ENCODE measurements at places on chromosomes 4 and X. TPM values are rescaled to one million over a fixed set of nuclear protein-coding genes. Genes with fewer than 3 reads are reported as not detected.

The PLP1 gene
- not detected for total RNA-seq

DNA sequence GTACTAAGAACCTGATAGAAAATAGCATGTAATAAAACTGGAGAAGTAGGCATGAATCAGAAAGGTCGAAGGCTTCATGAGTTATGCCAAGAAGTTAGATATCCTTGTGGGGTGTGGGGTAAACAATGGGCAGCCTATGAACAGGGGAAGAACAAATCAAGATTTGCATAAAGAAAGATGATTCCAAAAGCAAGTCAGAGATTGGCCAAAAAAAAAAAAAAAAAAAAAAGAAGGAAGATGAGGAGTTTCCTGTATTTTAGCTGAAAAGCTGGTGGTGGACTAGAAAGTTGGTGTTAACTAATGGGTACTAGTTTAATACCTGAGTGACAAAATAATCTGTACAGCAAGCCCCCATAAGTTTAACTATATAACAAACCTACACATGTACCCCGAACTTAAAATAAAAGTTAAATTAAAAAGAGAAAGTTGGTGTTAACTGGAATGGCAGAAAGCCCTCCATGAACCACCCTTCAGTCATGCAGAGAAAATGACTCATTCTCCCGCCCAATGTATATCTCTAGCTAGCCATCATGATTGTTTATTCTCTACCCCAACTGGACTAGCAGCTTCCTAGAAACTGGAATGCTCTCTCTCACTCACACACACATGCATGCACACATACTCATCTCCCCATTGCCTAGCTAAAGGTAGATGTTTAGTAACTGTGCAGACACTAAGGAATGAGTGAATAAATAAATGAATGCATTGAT, 41.7 kb downstream of the ATP11C start:
- no peak for DNase-seq
- no peaks in the 10 kb centered on the region for H3K36me3 ChIP-seq
- no peak overlapping the region for H3K4me3 ChIP-seq
- peaks cover 26% of the 10 kb centered on the region for H3K4me1 ChIP-seq

DNA sequence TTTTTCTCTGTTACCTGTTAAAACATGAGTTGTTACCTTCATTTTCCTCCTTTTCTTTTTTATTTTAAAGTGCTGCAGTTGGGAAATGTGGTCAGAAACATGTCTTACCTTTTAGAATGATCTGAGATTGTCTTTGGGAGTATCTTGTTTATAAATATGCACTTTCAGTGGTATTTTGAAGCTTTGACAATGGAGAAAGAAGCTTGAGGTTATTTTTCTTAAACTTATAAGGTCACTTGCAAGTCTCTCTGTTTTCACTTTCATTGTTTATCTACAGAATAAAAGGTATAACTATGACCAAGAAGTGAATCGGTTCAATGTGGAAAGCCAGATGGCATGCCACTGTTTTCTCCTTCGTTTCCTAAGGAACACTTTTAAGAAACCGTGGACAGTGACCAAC, 167.5 kb upstream of the SLC7A11 start:
- H3K4me1 ChIP-seq, result no peaks in the 10 kb centered on the region
- DNase-seq, result no peak
- no peaks in the 10 kb centered on the region for H3K27me3 ChIP-seq
- H3K4me3 ChIP-seq, result no peak overlapping the region
- H3K27ac ChIP-seq, result no peak overlapping the region
- no peaks in the 10 kb centered on the region for H3K36me3 ChIP-seq

- no peak overlapping the region for H3K27ac ChIP-seq
- H3K27me3 ChIP-seq, result no peaks in the 10 kb centered on the region
- H3K4me3 ChIP-seq, result no peak overlapping the region
- no peaks in the 10 kb centered on the region for H3K4me1 ChIP-seq
- H3K36me3 ChIP-seq, result no peaks in the 10 kb centered on the region
Measured at GRCh38 chrX:97539970-97540519, 656.3 kb downstream of the RPA4 start.

The EGFL6 gene
- 0.58 TPM for total RNA-seq

GRCh38 chr4:109690690-109691410, 12.4 kb downstream of the CASP6 start:
- H3K27me3 ChIP-seq, result no peaks in the 10 kb centered on the region
- no peak for DNase-seq
- peaks cover 40% of the 10 kb centered on the region for H3K36me3 ChIP-seq
- peak overlapping the region; percentile 47 for H3K27ac ChIP-seq

The ZFP42 gene
- not detected for total RNA-seq

DNA sequence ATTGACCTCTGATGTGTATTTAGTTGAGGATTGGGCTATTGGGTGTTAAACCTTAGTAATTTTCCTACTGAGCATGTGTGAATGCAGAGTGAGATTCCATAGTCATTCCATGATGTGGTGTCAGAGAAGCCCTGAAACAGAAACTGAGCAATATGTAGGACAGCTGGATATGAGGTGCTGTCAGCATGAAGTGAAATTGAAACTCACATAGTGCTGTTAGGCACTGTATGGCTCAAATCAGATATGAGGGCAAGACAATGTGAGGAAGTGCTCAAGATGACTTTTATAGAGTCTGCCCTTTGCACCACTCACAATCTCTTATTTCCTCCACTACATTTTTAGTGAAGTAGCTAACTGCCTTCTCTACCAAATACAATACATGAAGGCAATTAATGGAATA, 188.3 kb downstream of the SH3BGRL start:
- no peaks in the 10 kb centered on the region for H3K4me1 ChIP-seq
- no peak for DNase-seq
- no peak overlapping the region for H3K27ac ChIP-seq
- no peaks in the 10 kb centered on the region for H3K36me3 ChIP-seq

DNA sequence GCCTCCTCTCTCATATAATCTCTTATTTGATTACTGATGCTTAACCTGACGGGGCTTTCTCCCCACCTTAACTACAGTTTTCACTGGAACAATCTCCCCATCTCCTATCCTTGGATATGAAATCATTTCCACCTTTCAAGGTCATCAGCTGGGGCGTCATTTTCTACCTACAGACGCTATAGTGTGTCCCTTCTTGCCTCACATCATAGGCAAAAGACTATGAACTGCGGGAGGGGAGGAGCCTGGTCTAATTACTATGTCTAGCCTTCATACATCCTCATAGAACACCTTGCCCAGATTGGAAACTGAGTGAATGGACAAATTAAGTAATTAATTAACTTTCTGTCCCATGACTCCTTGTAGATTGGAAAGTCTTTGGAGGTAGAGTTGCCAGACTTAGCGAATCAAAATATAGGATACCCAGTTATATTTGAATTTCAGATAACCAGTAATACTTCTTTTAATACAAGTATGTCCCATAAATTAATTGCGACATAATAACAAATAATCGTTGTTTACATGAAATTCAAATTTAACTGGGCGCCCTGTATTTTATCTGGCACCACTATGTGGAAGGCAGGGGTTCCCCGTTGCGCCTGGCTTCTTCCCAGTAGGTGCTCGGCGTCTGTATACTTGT, 752 bp upstream of the ATP6AP2 start:
- DNase-seq, result no peak
- H3K36me3 ChIP-seq, result no peaks in the 10 kb centered on the region
- peak overlapping the region; percentile 84 for H3K4me3 ChIP-seq
- no peaks in the 10 kb centered on the region for H3K27me3 ChIP-seq

DNA sequence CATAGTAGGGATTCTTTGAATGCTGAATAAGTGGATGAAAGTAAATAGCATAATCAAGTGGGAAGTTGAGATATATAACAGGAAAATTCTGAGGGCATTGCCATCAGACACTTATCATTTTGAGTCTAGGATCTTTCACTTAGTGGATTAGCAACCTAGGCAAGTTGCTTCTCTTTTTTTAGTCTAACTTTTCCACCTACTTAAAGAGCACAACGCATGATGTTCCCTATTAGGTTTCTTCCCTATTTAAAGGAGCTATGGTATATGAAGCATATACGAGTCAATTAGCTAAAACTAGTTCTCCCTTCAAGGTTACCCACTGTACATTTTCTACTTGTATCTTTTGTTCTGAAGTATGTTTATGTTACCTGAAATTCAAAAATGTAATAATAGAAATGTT, 67.1 kb upstream of the HS3ST1 start:
- no peak overlapping the region for H3K27ac ChIP-seq
- DNase-seq, result no peak
- H3K27me3 ChIP-seq, result peaks cover 4% of the 10 kb centered on the region
- H3K36me3 ChIP-seq, result no peaks in the 10 kb centered on the region
- no peak overlapping the region for H3K4me3 ChIP-seq

The PLAC8 gene
- total RNA-seq, result 17.9 TPM

DNA sequence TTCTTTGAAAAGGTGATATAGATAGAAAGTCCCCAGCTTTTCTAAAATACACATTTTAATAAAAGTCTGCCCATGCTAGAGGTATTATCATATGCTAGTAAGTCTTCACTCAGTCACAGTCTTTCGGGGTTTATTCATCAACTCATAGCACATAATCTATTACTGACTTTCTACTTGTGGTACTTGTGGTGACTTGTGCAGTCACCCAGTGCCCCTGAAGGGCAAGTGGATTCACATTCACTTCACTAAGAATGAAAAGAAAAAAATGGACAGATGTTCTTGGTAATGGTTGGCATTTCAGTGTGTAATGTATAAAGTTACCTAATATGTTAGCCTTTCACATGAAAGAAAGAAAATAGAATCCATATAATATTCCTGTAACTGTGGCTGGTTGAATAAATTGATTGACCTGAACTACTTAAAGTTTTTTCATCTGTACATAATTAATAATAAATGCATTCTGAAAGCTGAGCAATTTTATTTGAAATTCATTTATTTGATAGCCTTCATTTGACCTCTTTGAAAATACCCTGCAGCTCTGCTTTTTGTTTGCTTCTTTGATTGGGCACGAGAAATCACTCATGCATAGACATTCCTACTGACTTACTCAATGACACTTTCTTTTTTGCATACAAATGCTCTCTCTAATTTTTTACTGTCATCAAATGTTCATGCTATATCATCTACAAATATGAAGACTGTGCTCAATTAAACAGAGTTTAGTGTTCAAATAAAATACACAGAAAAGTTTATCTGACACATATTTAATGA, 39.5 kb upstream of the ZNF330 start:
- no peaks in the 10 kb centered on the region for H3K36me3 ChIP-seq
- H3K27me3 ChIP-seq, result peaks cover 9% of the 10 kb centered on the region
- no peak for DNase-seq
- H3K27ac ChIP-seq, result no peak overlapping the region

The PCYT1B gene
- total RNA-seq, result 0.24 TPM

The MOSPD2 gene
- total RNA-seq, result 12.6 TPM

DNA sequence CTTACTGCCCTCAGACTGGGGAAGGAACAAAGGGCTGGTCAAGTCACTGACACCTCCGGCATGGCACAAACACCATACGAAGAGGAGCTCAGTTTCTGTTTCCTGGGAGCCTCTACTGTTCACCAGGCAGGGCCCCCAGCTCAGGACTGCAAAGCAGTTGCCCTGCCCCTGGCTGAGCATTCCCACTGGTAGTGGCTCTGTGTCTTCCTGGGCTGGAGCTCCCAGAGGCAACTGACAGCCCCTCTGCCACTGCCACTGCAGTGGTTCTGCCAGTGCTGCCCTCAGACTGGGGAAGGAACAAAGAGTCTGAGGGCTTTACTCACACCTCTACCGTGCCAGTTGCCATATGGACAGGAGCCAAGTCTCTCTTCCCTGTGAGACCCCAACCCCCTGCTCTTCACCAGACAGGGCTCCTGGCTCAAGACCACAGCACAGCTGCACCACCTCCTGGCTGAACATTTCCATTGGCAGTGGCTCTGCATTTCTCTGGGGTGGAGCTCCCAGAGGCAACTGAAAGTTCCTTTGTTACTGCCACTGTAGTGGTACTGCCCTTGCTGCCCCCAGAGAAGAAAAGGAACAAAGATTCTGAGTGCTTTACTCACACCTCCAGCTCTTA, 67.9 kb downstream of the SMARCA5 start:
- no peaks in the 10 kb centered on the region for H3K4me1 ChIP-seq
- H3K36me3 ChIP-seq, result peaks cover 18% of the 10 kb centered on the region
- H3K27me3 ChIP-seq, result no peaks in the 10 kb centered on the region
- H3K4me3 ChIP-seq, result no peak overlapping the region
- H3K27ac ChIP-seq, result no peak overlapping the region
- DNase-seq, result no peak

The JCHAIN gene
- not detected for total RNA-seq

GRCh38 chr4:7857238-7857701, 82.4 kb downstream of the AFAP1 start:
- H3K27me3 ChIP-seq, result no peaks in the 10 kb centered on the region
- H3K4me3 ChIP-seq, result peak overlapping the region; percentile 17
- H3K36me3 ChIP-seq, result peaks cover 33% of the 10 kb centered on the region
- peaks cover 75% of the 10 kb centered on the region for H3K4me1 ChIP-seq

The USP27X gene
- total RNA-seq, result 2.0 TPM

The MAMLD1 gene
- 2.1 TPM for total RNA-seq

The ZCCHC12 gene
- 3.3 TPM for total RNA-seq

The SPATA4 gene
- total RNA-seq, result not detected

GRCh38 chr4:177323416-177323815, 13.7 kb downstream of the NEIL3 start:
- H3K27me3 ChIP-seq, result no peaks in the 10 kb centered on the region
- peaks cover 26% of the 10 kb centered on the region for H3K4me1 ChIP-seq
- H3K27ac ChIP-seq, result no peak overlapping the region
- H3K4me3 ChIP-seq, result no peak overlapping the region

The NDNF gene
- total RNA-seq, result not detected

DNA sequence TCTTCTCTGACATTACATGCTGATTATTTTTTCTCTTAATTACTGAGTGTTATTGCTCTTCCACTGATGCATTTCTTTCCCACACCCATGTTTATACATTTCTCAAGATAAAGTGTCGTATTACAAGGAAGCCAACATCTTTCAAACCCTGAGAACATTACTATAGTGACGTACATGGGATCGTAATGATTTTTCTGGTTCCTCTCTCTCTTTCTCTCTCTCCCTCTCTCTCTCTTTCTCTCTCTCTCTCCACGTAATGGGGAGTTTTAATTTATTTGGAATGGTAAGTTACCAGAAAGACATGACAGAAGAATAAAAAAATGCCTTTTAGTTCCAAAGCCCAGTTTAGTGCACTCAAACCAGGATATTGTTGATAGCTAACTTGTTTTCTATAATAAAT, 40.4 kb upstream of the MAPK10 start:
- H3K4me1 ChIP-seq, result no peaks in the 10 kb centered on the region
- no peak overlapping the region for H3K4me3 ChIP-seq
- no peak for DNase-seq
- H3K27me3 ChIP-seq, result no peaks in the 10 kb centered on the region
- no peak overlapping the region for H3K27ac ChIP-seq

- no peaks in the 10 kb centered on the region for H3K36me3 ChIP-seq
- no peak overlapping the region for H3K4me3 ChIP-seq
- H3K27ac ChIP-seq, result no peak overlapping the region
- no peaks in the 10 kb centered on the region for H3K4me1 ChIP-seq
- no peaks in the 10 kb centered on the region for H3K27me3 ChIP-seq
Measured at GRCh38 chr4:116627545-116627944, 457.8 kb downstream of the TRAM1L1 start.

DNA sequence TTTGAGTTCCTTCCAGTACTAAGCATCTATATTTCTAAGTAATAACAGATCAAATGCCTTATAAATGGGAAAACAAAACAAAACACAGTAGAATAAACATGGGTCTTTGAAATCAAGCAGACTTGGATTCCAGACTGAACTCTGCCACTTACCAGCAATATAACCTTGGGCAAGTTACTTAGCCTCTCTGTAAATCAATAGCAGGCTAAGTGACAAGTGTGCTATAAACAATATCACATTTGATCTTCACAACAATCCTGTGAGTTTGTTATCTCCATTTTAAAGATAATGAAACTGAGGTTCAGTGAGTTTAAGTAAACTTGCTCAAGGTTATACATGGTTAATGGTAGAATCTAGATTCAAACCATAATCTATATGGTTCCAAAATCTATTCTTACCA, 165.8 kb downstream of the GPC3 start:
- H3K27me3 ChIP-seq, result no peaks in the 10 kb centered on the region
- H3K4me1 ChIP-seq, result no peaks in the 10 kb centered on the region
- no peak overlapping the region for H3K27ac ChIP-seq
- no peak overlapping the region for H3K4me3 ChIP-seq
- no peaks in the 10 kb centered on the region for H3K36me3 ChIP-seq

Data from activated CD4-positive, alpha-beta memory T cell treated with anti-CD3 and anti-CD28 coated beads for 36 hours (primary cell).